ENCODE measurements at places on chromosomes 6 and 20.

DNA sequence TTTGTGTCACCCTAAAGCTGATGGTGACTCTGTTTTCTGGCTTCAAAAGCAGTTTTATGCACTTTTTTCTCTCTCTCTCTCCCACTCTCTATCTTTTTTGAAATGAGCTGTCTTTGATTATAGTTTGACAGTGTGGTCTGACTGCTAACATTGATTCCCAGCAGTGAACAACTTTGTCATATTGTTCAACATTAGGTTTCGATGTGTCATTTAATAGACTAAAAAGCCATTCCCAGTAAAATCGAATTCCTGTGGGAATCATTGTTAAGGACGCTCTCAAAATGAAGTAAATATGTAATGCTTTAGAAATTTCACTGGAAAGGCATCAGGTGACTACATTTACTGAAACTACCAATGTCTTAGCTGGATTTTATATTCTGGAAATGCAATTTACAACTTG, 69.9 kb upstream of the FLRT3 start:
- DNase-seq = no peak

GRCh38 chr6:43698584-43699349, 11.2 kb upstream of the MRPS18A start:
- DNase-seq = peak; percentile 67

DNA sequence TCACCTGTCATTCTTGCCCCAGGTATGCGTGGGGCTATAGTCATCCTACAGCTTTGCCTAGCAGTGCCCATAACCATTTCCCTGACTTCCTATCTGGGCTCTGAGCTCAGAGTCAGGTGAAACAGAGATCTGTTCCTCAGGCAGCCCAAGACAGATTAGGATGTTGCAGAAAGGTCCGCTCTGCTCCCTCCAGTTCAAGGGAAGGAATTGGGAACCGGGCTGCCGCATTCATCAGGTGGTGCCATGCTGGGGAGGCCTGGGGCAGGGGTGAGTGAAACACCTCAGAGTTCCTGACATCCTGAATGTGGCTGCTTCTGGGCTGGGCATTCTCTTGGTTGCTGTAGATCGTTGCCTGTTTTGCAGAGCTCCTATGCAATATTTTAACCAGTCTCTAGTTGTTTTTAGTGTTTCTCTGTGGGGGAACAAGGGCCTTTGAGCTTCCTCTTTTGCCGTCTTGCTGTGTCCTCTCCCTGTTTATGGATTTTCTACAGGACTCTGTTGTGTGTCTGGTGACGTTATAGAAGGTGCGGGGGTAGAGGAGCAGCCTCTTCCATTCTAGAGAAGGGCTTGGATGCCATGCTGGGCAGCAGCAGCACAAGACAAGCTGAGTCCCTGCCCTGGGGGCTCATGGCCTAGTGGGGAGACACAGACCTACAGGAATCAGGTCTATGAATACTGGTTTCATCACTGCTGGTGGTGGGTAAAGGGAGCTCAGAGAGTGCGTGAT, 9.2 kb downstream of the ENTPD6 start:
- DNase-seq = no peak

GRCh38 chr6:144845186-144845585, 560.1 kb downstream of the UTRN start:
- DNase-seq = no peak

DNA sequence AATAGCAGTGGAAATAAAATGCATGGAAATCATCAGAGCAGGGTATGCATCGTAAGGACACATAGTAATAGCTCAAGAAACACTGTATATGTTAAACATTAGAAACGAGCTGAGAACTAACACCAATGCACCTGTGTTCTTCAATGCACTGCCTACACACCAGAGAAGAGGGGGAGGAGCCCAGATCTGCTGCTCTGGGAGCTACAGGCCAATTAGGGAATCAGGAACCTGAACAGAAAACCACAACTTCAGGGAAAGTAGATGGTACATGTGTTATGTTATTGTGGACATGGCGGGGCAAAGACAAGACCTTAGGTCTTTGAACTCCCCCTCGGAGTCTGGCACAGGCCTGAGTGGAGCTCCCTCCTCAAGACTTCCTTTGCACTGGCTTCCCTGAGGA, 39.7 kb downstream of the RIPOR3 start:
- DNase-seq = no peak

DNA sequence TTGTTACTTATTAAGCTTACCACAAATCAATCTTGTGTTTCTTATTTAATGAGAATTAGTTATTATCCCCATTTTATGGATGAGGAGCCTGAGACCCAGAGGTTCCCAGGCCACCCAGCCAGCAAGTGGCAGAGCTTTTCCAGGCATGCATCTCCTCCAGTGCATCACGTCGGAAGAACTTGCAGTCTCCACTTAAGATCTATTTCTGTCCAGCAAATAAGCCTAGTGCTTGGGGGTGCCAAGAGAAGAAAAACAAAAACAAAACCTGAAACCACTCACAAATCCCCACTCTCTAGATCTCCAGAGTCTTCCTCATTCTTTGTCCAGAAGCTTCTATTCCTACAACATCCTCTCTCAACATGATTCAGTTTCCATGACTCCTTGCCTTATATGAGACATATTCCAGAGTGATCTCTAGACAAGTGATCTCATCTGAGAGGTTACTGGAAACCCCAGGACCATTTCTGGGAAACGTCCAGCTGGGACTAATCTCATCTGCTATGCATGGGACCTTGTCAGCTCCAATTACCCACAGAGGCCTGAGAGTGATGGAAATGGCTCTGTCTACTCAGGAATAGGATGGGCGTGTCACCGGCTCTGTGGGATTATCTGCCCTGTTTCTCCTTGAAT, 4.1 kb downstream of the GUCA1B start:
- DNase-seq = peak; percentile 70

DNA sequence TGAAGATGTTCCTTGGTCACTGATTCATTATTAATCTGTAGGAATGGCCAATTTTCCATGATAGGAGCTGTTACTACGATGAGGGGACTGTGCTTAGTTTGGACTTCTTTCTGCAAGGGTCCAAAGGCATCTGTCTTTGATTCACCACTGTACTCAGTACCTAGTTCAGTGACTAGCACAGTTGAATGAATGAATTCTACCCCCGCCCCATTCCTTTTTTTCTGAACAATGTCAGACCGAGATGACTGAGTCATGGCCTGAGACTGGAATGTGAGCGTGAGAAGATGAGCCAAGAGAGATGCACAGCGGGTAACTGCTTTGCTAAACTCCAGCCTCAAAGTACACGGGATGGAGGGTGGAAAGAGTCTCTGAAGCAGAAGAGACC, 419 bp upstream of the SNHG17 start:
- DNase-seq = peak; percentile 60

- no peak for DNase-seq
Observed at GRCh38 chr20:24469894-24470745, 691 bp downstream of the SYNDIG1 start.

DNA sequence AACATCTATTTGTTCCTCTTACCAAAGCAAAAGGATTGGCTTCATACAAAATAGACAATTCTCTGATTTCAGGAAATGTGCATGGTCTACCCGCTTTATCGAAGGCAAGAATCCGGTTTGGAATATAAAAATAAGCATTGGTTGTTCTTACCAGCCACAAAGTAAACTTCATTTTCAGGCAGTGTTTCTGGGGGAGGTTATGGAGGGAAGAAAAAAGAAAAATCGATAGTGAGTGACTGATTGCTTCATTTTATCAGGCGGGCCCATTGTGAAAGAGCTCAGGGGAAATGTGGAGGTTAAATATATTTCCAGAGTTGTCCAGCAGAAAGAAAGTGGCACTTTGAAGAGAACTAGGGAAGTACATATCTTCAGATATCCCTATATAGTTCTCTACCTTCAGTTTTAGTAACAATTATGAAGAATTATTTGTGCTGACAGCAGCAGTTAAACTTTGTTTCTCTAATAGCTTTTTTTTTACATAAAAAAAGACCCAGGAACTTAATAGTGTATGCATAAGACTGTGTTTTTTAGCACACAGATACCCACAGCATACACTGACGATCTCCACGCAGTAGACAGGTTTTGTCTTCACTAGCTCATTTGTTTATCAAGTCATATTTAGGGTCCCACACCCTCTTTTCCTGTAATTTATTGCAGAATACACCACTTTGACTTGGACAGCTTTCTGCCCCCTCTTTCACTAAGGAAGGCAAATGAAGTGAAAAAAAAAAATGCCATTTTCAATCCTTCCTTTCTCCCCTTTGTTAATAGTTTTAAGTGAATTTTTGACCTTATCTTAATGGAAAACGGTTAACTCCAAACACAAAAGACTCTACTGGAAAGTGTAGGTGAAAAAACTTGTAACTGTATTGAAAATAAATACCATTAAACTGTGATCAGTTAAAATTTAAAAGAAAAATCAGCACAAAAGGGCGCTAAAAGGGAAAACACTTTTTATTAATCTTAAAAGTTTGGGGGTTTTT, 2.9 kb downstream of the POU3F2 start:
- no peak for DNase-seq

DNA sequence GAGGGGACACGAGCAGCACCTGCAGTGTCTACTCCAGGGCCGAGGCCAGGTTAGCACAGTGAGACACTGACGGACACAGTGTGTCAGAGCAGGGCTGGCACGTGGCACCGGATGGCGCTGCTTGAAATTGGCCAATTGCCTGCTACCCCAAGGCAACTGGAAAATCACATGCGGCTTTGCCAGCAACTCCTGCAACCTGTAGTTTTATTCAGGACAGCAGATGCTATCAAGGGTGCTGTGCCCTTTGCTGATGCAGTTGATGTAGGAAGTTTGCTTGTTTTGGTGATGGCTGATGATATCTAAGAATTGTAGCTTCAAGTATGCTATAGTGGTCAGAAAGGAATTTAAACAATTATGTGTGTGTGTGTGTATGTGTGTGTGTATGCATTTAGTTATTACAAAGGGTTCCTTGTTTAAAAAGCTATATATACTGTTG, 25.9 kb downstream of the RIN2 start:
- DNase-seq = peak; percentile 67

GRCh38 chr20:33919653-33920052, 74.1 kb upstream of the RALY start:
- DNase-seq = no peak

GRCh38 chr6:163323705-163324104, 90.8 kb upstream of the QKI start:
- no peak for DNase-seq

DNA sequence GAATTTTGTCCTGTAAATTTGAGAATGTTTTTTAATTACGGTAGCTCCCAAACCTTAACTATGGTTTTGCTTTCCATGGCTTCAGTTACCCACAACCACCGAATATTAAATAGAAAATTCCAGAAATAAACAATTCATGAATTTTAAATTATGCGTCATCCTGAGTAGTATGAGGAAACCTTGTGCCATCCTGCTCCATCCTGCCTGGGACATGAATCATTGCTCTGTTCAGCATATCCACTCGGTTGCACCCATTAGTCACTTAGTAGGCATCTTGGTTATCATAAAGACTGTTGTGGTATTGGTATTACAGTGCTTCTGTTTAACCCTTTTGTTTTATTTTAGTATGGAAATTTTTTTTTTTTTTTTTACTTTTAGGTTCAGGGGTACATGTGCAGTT, 39.7 kb downstream of the KCNS1 start:
- DNase-seq = peak; percentile 96

GRCh38 chr6:13486679-13487121, 700 bp downstream of the GFOD1 start:
- DNase-seq = peak; percentile 73

- DNase-seq = peak; percentile 32
Observed at GRCh38 chr20:13552061-13552460, 86.7 kb downstream of the TASP1 start.

DNA sequence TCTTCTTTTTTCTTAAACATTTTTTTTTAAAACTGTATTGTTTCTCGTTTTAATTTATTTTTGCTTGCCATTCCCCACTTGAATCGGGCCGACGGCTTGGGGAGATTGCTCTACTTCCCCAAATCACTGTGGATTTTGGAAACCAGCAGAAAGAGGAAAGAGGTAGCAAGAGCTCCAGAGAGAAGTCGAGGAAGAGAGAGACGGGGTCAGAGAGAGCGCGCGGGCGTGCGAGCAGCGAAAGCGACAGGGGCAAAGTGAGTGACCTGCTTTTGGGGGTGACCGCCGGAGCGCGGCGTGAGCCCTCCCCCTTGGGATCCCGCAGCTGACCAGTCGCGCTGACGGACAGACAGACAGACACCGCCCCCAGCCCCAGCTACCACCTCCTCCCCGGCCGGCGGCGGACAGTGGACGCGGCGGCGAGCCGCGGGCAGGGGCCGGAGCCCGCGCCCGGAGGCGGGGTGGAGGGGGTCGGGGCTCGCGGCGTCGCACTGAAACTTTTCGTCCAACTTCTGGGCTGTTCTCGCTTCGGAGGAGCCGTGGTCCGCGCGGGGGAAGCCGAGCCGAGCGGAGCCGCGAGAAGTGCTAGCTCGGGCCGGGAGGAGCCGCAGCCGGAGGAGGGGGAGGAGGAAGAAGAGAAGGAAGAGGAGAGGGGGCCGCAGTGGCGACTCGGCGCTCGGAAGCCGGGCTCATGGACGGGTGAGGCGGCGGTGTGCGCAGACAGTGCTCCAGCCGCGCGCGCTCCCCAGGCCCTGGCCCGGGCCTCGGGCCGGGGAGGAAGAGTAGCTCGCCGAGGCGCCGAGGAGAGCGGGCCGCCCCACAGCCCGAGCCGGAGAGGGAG, 580 bp downstream of the VEGFA start:
- DNase-seq = peak; percentile 70

DNA sequence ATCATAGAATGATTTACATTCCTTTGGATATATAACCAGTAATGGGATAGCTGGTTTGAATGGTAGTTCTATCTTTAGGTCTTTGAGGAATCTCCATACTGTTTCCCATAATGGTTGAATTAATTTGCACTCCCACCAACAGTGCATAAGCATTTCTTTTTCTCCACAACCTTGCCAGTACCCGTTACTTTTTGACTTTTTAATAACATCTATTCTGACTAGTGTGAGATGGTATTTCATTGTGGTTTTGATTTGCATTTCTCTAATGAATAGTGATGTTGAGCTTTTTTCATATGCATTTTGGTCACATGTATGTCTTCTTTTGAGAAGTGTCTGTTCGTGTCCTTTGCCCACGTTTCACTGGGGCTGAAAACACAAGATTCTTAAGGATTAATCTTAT, 107.3 kb downstream of the TINAG start:
- no peak for DNase-seq

GRCh38 chr6:35096129-35096862, 44.8 kb downstream of the TCP11 start:
- peak; percentile 80 for DNase-seq

GRCh38 chr6:68045193-68045592, 589.9 kb upstream of the ADGRB3 start:
- no peak for DNase-seq

DNA sequence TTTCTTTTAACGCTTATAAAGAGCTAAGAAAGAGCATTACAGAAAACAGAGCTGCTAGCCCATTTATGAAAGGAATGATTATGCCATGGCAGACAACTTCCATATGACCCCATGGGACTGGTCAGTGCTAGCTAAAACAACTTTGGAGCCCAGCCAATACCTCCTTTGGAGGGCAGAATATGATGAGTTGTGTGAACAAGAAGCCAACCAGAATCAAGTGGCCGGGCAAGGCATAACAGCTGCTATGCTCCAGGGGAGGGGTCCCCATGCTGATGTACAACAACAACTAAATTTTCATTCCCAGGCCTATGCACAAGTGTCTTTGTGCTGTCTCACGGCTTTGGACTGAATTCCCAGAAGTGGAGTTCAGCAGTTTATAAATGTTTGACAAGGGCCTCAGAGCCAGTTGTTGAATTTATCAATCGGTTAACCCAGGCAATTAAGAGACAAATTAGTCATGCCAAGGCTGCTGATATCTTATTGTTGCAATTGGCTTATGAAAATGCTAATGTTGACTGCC, 65.0 kb upstream of the ASCC3 start:
- no peak for DNase-seq

GRCh38 chr6:53811746-53812145, 16.9 kb downstream of the LRRC1 start:
- DNase-seq = no peak

GRCh38 chr6:81480139-81480538, 272.3 kb downstream of the TENT5A start:
- DNase-seq = no peak

Measured in HCEC 1CT (cell line).